ENCODE measurements at places on chromosomes 5 and 9.

DNA sequence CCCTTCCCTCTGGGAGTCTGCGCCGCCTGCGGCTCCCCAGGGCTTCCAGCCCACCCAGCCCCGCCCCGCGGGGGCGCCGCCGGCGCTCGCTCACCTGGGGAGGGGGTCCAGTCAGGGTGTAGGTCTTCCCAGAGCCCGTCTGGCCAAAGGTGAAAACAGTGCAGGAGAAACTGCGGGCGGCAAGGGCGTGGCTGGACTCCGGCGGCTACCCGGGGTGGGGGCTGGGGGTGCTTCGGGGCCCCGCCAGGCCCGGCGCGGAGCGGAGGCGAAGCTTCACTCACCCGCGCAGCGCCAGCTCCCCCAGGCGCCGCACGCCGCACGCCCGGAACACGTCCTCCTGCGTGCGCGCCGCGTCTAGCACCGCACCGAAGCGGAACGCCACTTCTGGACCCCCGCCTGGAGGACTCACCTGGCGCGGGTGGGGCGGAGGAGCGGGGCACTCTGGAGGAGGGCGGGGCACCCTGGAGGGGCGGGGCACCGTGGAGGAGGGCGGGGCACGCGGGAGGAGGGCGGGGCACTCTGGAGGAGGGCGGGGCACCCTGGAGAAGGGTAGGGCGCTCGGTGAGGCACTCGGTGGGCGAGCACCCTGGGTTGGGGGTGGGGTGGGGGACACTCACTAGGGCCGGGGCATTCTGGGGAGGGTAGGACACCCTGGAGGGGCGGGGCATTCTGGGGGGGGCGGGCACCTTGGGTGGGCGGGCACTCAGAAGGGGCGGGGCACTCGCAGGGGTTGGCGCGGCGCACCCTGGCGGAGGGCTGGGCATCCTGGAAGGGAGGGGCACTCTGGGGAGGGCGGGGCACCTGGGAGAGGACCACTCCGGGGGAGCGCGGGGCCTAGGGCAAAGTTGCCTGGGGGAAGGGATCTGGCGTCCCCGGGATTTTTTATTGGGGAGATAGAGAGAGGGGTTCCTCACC lies 814 bp downstream of the KIF12 start:
- peak; percentile 68 for ATAC-seq

GRCh38 chr9:113989017-113989713 lies 88.9 kb downstream of the AMBP start:
- peak; percentile 65 for ATAC-seq

DNA sequence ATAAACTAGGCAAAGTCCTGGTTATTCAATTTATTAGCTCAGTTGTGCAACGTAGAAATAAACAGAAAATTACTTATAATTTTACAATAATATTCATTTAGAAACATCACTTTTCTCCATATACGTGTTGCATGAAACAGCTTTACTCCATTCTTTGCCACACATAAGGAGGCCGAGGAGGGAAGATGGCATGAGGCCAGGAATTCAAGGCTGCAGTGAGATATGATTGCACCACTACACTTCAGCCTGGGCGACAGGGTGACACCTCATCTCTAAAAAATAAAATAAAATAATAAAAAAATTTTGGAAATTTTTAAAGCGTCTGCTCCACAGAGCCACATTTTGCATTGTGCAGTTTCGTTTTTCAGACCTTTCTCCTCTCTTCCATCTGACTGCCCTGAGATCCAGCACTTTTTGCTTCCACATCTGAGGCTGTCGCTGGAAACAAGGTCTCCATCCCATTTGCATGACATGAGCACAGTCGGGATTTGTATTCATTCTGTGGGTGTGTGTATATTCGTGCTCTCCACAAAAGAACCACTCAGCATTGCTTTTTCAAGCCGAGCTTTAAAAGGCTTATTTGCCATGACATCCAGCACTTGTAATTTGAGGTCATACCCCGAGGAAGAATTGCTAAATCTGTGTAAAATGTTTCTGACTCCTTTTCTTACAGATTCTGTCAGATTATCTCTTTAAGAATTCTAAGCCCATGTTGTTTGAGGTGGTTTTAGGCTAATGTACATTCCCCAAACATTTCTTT lies 98.6 kb upstream of the MSX2 start:
- ATAC-seq = peak; percentile 75

DNA sequence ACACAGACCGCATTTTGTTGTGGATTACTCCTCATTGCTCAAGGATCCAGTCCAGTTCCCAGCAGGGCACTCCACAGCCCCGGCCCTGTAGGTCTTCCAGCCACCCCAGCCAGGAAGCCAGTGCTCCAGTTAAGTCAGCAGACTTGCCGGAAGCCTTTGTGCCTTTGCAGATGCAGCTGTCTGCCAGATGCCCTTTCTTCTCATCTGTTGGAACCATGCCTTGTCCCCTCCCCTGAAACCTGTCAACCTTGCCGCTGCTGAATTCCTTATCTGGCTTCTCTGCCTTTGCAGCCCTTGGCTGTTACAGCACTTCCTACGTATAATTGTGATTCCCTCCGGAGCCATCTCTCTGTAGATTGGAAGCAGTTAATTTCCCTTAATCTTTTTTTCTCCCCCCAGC lies 28.4 kb downstream of the PSAT1 start:
- ATAC-seq = peak; percentile 33

GRCh38 chr9:5596173-5596572 lies 32.7 kb upstream of the RIC1 start:
- peak; percentile 40 for ATAC-seq

DNA sequence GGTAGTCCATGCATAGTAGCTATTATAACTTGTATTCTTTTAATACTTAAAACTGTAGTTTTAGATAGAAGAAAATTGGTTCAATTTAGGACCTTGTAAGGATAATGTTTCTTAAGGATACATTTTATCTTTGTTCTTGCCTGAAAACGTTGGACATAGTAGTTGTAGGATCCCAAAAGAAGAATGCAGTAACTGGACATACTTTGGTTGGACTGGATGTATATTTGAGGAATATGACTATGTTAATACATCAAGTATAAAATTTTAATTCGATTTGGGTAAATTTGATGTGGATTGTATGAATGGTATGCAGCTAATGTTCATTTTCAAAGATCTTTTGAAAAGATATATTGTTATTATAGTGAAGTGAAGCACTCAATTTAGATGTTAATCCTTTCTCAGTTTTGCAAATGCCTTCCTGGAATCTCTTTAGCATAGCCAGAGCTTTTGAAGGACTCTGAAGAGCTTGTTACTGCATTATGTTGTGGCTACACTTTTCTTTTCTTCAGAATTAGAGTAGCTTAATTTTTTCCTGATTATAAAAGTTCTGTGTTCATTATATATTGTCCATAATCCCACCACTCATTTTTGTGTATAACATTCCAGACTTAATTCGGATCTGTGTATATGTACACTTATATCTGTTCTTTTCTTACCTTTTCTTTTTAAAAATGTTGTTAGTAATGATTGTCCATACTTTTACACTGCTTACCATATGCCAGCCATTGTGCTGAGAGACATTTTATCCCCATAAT lies 41.2 kb downstream of the LRRTM2 start:
- no peak for ATAC-seq

GRCh38 chr5:9324348-9325077 lies 221.4 kb downstream of the SEMA5A start:
- ATAC-seq = peak; percentile 58

DNA sequence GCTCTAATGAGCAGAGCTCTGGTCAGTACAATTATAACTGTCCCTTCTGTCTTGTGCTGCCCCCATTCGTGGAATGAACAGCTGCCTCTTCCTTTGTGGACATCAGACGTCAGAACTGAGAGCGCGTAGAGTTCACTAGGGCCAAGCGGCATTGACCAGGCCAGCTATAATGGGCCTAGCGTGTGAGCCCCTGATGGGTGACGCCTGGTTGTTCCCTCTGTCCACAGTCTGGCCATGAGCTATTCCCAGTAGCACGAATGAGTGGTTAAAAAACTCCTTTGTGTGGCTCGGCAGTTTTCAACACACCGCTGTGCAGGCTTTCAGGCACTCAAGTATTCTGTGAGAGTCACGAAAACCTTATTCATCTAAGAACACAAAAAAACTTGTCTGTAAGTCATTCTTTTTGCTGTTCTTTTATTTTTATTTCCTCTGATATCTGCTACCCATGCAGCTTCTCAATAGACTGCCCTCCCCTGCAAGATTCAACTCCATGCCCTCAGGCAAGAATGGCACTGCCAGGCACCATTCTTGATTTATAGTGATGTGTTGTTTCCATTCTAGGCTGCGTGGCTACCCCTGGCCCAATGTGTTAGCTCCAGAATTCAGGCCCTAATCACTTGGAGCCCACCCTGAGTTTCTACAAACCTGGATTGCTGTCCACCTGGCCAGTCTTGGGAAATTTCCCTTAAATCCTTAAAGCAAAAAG lies 52.5 kb downstream of the ANKDD1B start:
- ATAC-seq = peak; percentile 76

DNA sequence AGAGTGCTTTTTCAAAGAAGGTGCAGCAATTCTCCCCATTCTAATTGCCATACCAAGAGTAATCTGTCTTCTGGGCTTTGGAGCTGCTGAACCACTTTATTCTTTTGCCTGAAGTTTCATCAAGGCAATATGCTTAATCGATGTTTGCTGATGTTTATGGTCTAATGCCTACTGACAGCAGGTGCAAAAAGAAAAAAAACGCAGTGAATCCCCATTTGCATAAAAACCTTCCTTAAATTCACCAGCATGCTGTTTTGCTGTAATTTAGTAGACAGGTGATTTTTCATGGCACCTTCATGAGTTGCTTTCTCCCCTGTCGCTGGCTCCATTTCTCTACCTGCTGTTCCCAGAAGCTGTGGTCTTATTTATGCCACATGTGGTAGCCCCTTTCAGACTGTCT lies 83.1 kb upstream of the MAST4 start:
- ATAC-seq = no peak

GRCh38 chr5:122398016-122398415 lies 86.0 kb downstream of the SNCAIP start:
- no peak for ATAC-seq

DNA sequence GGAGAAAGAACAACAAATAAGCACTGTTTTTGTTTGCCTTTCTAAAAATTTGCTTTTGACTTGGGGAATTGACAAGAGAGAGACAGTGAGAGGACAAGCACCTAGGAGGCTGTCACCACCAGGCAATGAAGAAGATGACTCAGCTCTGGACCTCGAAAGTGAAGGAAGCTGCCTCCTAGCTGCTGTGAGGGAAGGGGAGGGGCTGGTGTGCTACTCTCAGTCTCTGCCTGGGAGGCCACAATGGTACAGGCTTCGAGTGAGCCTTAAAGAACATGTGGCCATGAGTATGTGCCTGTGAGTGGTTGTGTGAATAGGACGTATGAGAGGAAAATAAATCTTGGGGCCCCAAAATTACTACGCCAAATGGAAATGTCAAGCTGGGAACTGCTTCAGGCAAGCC lies 7.1 kb upstream of the PLK2 start:
- peak; percentile 58 for ATAC-seq

DNA sequence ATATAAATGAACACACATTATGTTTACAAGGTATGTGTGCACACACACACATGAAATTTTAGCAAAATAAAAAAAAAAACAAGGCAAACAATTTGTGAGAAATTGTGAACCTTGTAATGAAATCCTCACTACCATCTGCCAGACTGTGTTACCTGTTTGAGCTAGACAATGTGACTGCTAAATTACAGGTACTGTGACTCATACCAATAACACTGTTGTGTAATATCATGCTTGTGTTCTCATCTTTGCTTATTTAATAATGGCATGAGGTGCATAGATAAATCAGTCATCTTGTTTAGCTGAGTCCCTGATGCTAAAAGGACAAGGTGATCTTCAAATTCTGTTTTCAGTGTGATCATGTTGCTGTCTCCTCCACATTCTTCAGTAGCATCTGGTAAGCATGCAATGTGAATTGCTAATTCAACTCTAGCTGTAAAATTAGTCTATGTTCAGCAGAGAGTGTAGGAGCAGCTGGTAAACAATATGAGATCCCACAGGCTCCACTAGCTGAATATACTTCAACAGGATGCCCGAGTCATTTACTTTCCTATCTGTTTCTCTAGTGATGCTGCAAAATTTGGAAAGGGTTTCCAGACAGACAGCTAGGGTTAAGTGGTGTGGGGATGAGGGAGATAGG lies 966.3 kb upstream of the C9orf72 start:
- ATAC-seq = no peak

GRCh38 chr9:126510564-126510963 lies 103.2 kb upstream of the LMX1B start:
- ATAC-seq = no peak

GRCh38 chr9:113941526-113941925 lies 65.4 kb downstream of the ZNF618 start:
- no peak for ATAC-seq

Measured in motor neuron (in vitro differentiated cells).